ENCODE measurements at places on chromosomes 13 and 19.

GRCh38 chr19:55273978-55274707, 5.8 kb downstream of the HSPBP1 start:
- no peak for DNase-seq

DNA sequence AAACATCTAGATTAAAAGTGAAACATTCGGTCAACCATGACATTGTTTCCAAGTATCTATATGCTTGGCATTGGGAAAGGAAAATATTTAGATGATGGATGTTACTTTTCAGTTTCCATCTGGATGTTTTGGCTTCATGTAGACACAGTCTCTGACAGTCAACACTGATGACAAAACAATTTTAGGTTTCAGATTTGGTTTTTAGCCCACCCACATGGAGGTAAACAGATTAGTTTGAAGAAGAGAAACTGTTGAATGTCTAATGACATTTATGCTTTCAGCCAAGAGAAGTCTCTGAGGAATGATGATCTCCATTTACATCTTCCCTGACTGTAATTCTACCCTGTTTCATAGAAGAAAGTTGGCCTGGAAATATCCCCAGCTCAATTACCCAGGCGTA, 379.1 kb downstream of the SLITRK6 start:
- DNase-seq: no peak

DNA sequence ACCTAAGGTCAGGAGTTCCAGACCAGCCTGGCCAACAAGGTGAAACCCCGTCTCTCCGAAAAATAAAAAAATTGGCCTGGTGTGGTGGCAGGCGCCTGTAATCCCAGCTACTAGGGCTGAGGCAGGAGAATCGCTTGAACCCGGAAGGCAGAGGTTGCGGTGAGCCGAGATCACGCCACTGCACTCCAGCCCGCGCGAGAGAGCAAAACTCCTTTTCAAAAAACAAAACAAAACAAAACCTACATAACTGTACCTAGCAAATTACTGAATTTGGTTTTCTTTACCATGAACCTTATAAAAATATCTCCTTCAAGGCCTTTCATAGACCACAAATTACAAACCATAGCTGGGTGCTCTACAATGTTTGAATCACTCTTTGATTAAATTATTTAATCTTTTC, 760 bp downstream of the ZNF91 start:
- DNase-seq: peak; percentile 51

DNA sequence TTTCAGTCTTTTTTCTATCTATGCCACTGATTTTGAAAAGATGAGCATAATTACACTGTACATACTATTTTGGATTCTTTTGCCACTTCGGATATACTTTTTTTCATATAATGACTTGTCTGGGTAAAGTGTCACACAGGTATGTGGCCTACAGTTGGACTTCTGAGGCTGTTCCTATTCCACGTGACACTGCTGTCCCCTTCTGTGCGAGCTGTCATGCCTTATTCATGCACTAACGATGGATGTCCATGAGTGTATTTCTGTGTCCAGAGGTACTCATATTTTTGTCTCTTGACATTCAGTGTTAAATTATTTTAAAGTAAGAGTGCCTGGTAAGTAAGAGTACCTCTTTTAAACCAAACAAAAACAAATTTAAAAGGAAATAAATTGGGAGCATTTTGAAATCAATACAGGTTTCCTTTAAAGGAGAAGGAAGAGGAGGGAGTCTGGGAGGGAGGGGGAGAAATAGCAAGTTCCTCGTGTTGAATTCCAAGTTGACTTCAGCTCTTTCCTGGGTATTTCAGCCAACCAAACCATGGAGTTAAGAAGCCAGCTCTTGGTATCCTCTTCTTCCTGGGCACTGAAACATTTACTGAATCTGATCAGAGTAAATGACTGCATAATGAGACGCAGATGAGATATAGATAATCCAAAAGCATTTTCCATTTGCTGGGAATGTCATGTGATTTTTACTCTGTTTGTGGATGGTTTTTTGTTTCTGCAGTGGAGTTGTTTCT, 61.3 kb downstream of the TNFRSF19 start:
- no peak for DNase-seq

DNA sequence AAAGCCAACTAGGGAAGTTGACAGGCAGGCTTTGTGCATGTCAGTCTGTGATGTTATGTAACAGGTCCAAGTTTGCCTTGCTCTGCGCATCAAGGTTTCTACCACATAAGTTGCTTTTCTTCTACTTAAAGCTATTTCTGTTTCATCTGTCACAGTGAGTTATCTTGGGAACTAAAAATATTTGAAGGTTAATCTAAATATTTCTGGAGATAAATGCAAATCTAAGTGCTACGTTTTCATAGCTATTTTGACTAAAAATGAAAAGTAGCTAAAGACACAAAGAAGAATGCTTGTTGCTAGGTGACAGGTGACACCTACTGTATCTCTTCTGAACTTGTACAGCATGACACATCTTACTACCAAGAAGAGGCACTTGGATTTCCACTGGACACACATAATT, 135.6 kb downstream of the KLF12 start:
- DNase-seq: no peak

- DNase-seq: no peak
Observed at GRCh38 chr19:50717891-50718254, 1.7 kb downstream of the SHANK1 start.

GRCh38 chr19:50377517-50377916, 1.3 kb downstream of the NR1H2 start:
- DNase-seq: no peak

- no peak for DNase-seq
Observed at GRCh38 chr13:73956795-73957408, 177.3 kb downstream of the KLF12 start.

- DNase-seq: no peak
Observed at GRCh38 chr19:5192568-5192967, 148.0 kb downstream of the PTPRS start.

DNA sequence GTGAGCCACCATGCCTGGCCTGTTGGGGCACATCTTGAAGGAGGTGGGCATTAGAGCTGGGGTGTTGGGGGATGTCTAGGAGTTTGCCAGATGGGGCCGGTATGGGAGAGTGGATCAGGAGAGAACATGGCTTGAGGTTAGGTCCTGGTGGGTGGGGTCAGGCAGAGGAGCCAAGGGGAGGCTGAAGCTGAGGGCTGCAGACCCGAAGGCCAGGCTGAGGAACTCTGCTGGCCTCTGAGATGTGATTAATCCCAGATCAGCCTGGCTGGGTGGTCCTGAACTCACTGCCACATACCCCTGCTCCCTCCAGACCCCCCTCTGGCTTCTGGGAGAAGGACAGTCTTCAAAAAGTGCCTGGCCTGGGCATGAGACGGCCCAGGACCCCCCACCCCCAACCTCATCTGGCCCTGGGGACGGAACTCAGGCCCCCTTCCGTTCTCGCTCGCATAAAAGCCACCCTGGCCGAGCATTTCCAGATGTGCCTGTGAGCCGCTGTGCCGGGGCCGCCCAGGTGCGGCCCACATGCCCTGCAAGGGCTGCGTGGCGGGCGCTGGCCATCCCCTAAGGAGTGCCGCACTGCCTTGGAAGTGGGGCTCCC, 2.7 kb downstream of the FSTL3 start:
- no peak for DNase-seq

DNA sequence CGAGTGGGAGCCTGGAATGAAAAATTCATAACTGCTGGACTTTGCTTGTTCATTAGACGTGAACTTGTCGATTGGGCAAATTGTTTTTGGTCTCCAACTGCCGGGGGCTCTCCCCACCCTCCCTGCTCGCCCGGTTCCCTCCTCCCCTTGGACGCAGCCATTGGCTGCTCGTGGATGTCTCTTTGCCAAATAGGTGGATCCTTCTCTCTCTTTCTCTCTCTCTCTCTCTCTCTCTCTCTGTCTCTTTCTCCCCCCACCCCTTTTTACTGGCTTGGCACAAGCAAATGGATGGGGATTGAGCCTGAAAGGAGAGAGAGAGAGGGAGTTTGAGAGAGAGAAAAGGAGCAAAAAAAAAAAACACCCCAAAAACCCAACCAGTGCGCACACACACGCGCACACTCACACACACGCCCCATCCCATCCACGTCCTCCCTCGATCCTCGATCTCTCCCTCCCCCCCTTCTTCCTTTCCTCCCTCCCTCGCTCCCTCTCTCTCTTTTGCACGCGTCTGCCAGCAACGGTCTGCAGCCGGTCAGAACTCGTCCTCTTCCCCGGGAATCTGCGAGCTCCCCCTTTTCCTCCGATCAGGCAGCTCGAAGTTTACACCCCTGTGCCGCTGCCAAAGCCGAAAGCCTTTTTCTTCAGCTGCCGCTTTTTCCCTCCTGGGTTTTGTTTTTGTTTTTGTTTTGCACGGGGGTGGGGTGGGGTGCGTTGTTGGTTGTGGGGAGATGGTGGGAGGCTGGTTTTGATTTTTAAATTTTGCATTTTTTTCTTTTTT, 27.8 kb downstream of the NFIX start:
- DNase-seq: no peak

- DNase-seq: no peak
Observed at GRCh38 chr13:27374126-27374613, 50.2 kb upstream of the GTF3A start.

DNA sequence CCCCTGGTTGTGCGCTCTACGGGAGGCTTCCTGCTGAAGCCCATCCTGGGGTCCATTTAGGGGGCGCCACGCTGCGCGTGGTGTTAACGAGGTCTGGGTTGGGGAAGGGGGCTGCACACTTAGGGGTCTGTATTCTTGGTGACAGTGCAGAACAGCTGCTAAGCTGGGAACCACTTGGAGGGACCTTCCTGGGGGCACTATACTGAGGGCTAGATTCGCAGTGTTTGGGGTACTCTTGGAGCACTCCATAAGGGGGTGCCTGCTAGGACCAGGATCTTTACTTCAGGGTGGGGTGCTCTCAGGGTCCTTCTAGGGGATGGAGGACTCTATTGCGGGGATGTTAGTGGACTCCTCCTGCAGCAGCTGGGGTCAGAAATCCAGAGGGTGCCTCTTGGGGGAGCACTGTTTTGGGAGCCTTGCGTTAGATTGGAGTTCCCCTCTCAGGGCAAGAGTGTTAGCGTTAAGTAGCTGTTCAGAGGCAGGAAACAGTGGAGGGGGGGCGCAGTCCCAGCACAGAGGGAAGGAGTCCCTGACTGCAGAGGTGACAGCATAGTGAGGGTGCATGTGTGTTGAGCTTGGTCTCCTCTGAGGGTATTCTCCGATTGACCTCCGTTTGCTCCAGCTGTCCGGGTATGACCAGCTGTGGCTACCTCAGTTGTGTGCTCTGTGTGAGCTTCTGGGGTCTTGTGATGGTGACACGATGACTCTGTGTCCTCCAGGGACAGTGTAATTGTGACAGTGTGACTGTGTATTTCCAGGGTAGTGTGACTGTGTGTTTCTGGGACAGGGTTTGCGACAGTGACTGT, 1.1 kb downstream of the PDE4A start:
- DNase-seq: no peak

DNA sequence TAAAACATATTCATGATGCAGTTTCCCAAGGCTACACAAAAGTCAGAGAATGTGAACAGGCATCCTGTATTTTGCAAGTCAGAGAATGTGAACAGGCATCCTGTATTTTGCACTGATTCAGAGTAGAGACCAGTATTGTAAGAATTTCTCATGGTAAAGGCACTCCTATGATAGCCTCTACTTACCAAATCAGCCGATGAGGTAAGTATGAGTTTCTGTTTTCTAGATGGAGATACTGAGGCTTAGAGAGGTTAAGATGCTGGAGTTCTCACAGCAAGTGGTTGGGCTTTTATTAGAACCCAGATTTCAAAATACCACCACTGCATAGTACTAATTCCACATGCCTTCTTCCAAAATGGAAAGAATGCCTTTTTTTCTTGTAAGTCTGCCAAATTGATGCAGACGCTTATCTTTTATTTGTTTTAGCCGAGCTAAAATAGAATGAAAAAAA, 12.3 kb downstream of the TPT1 start:
- no peak for DNase-seq

- no peak for DNase-seq
Observed at GRCh38 chr13:93709506-93710244, 483.1 kb downstream of the GPC6 start.

- no peak for DNase-seq
Observed at GRCh38 chr19:31261603-31262212, 87.5 kb downstream of the TSHZ3 start.

DNA sequence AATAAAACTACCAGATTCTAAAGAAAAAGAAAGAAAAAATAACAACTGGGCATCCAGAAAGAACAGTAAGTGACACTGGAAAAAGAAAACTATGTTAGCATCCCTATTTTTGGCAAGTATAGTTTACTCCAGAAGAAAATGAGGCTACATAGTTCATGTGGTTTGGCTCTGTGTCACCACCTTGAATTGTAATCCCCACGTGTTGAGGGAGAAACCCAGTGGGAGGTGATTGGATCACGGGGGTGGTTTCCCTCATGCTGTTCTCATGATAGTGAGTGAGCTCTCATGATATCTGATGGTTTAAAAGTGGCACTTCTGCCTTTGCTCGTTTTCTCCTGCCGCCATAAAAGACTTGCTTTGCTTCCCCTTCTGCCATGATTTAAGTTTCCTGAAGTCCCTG, 76.9 kb downstream of the ITGBL1 start:
- DNase-seq: no peak

DNA sequence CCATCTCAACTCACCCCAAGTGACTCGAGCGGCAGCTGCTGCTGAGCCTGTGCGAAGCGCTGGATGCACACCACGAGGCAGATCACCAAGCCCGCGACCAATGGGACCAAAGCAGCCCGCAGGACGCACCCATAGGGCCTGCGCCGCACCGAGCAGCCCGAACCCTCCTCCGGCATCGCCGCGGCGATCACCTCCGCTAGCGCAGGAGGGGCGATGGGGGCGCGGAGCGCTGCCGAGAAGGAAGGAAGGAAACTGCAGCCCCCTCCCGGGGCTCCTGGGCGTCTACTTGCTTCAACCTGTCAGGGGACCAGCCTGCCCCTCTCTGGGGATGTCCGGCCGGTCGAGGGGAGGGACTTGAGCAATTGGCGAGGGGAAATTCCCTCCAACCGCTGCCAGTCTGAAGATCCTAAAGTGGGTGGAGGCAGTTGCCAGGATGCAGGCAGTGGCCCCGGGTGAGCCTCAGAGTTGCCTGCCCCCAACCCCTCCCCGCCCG, at the start of gene CD70:
CD70 (minus strand) TSS at position 324 of the 493 bp plus-strand sequence; CDS start at position 176, 148 bp downstream.
- DNase-seq: peak; percentile 48

GRCh38 chr13:36046672-36047071, 84.5 kb downstream of the DCLK1 start:
- DNase-seq: no peak

DNA sequence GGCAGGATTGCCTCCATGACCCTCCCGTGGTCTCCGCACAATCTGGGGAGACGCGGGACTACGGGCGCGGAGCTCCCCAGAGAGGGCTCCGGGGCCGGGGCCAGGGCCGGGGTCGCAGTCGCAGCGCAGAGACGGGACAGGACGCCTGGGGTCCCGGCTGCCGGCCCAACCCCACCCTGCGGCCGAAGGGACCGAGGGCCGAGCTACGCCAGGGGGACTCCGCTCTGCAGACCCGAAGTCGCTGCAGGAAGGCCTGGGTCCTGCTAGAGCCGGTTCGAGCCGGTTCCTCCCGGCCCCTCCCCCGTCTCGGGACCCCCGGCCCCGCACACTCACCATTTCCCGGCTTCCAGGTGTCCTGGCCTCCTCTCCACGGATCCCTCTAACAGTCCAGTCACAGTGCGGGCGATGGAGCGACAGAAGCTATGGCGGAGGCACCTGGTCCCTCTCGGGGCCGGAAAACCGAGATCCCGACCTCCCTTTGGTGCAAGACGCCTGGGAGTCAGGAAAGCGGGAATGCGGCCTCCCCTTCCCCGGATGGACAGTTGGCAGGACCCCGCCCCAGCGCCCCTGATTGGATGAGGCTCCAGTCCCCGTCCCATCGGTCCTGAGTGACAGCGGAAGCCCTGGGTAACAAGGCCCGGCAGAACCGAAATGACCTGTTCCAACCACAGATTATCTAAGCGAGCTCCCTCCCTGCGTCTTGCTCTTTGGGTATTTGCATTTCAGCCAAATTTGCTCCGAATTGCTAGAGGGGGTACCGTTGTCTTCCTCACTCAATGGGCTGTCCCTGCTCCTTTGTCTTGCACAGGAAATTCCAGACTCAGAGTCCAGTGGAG, at the start of gene ZNF625:
ZNF625 (minus strand) TSS at position 512 of the 836 bp plus-strand sequence; CDS start at position 336, 176 bp downstream.
- no peak for DNase-seq

Measured in effector memory CD8-positive, alpha-beta T cell (primary cell).